ENCODE measurements at places on chromosomes 3 and 15. TPM values are rescaled to one million over a fixed set of nuclear protein-coding genes. Genes with fewer than 3 reads are reported as not detected.

VGLL4 gene
- 42.4 TPM for total RNA-seq

LYZL4 gene
- total RNA-seq: not detected

SUCLG2 gene
- 44.1 TPM for total RNA-seq

RETNLB gene
- not detected for total RNA-seq

BHLHE40 gene
- 53.9 TPM for total RNA-seq

DYNLT2B gene
- 25.7 TPM for total RNA-seq

ANKUB1 gene
- not detected for total RNA-seq

Measured in A549 treated with dexamethasone at 1 μM for 4 hours (cell line).